ENCODE measurements at places on chromosomes 6 and 20.
A peak's percentile ranks its signal among the peaks of the same experiment; 100 is the strongest.

- DNase-seq: no peak
Observed at GRCh38 chr6:149201068-149201655, 116.3 kb upstream of the TAB2 start.

GRCh38 chr6:17511580-17511979, 88.5 kb upstream of the FAM8A1 start:
- DNase-seq: no peak

GRCh38 chr20:10501402-10501801, 66.3 kb downstream of the SLX4IP start:
- no peak for DNase-seq

DNA sequence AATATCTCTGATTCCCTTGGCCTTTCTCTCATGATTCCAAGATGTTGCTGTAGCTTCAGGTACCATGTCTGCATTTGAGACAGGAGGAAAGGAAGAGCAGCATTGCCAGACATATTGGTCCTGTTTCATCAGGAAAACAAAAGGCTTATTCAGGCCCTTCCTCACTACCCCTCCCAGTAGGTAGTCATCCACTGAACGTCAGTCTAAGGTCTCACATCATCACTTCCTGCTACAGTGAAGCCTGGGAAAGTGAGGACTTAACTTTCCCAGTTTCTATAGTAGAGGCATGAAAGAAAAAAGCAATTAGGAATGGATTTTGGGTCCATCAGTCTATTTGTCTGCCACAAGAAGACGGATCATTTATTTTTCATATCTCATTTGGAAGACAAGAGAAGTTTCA, 85.7 kb upstream of the SOX4 start:
- no peak for DNase-seq

DNA sequence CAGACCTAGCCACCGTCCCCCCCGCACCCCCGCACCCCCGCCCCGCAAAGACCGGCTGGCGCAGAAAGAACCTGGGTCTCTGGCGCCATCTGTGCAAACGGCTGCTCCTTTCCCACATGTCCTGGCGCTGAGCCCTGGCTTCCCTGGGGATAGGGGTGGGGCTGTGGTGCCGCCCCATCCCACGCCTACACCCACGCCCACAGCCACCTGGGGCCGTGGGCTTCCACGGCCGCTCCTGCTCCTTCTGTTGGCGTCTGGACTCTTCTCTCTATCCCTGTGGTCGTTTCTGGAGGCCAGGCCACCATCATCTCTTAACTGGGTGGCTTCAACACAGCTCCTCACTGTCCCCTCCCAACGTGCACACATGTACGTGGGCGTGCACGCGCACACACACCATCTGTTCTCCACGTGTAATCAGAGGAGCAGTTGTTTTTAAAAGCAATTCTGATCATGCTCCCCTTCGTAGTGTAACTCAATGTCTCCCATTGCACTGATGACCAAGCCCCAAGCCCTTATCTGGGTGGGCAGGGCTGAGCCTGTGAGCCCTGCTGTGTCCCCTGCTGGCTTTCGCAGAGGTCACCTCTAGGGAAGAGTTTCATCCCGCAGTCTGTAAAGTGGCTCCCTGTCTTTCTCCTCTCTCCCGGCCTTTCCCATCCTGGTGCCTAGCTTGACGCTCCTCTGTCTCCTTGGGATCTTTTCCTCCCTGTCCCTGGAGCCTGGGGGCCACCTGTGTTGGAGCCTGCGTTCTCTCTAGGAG, 31.9 kb upstream of the FAM83D start:
- DNase-seq: no peak

GRCh38 chr20:19566226-19566945, 191.7 kb upstream of the RIN2 start:
- DNase-seq: no peak

DNA sequence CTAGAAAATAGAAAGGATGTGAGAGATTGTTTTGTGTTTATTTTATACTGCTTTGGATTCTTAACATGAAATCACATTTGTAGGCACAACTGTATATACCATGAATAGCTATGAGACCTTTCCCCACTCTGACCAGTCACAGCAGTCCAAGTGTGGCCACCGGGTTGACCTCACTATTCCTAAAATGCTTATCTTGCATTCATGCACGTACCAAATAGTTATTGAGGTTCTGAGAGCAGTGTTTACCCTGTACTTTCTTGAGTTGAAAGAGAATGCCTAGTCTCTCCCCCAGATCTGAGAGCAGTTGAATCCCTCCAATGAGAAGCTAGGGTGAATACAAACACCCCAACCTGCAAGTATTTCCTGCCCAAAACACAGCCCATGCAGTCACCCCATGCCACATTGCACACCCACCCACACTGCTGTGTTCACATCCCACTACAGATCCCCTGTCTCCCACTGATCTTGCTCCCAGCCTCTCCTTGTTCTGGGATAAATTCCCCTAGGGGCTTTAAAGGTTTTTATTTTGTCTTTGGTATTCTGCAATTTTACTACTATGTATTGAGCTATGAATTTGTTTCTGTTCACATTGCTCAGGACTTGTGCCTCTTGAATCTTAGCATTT, 51.6 kb downstream of the GOPC start:
- no peak for DNase-seq

DNA sequence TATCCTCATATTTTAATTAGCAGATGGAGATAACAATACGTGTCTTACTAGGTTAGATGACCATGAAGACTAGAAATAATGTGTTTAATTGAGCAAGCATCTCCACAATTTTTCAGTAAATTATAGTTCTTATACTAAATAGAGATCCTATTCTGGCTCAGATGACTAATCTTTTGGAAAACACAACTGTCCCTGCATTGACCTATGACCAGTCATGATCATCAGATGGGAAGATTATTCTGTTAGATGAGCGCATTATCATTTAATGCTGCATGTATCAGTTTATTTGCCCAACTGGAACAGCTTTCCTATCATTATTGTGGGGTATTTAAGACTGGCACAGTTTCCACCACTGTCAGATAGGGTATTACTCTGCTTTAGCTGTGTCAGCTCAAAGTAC, 185.5 kb downstream of the MOXD1 start:
- no peak for DNase-seq

DNA sequence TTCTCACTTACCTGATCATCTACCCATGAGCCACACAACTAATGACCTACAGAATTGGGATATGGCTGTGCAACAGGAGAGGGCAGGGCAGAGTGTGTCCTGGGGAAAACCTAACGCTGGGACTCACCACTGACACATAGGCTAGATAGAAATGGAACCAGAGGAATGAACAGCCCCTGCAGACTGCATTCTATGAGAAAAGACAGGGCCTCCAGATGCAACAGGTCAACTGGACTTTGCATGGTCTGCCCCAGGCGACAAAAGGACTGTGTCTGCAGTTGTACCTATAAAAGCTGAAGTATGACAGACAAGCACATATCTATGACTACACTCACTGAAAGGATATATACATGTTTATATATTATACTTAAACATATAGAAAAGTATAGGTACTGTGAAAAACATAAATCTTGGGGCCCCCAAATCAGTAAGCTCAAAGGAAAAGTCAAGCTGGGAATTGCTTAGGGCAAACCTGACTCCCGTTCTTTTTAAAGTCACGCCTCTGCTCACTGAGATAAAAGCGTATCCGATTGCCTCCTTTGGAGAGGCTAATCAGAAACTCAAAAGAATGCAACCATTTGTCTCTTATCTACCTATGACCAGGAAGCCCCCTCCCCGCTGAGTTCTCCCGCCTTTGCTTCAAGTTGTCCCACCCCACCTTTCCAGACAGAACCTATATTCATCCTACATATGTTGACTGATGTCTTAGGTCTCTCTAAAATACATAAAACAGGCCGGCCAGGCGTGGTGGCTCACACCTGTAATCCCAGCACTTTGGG, 68.5 kb downstream of the EPB41L2 start:
- no peak for DNase-seq

GRCh38 chr6:108559097-108559883, 1.4 kb upstream of the FOXO3 start:
- DNase-seq: peak; percentile 67

DNA sequence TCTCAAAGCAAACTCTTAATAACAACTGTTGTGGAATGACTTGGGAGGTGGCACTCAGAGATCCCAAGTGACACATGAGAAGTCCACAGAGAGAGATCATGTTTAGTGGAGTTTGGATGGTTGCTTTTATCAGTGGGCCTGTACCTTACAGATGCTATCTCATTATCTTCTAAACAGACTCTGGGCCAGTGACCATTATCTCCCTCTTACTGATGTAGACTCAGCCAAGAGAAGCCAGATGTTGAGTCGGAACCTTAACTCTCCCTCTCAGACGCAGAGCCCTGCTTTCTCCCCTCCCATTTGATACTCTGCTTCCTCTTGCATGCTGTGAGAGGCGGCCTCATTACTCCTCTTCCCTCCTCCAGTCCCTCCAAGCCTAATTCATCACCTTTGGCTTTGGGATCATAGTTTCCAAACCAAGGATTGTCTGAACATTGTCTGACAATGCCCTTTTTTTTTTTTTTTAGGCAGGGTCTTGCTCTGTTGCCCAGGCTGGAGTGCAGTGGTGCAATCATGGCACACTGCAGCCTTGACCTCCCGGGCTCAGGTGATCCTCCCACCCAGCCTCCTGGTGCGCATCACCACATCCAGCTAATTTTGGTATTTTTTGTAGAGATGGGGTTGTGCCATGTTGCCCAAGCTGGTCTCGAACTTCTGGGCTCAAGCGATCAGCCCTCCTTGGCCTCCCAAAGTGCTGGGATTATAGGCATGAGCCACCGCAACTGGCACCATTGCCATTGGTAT, 4.5 kb upstream of the DDR1 start:
- no peak for DNase-seq

- no peak for DNase-seq
Observed at GRCh38 chr6:30500421-30501355, 11.4 kb downstream of the HLA-E start.

DNA sequence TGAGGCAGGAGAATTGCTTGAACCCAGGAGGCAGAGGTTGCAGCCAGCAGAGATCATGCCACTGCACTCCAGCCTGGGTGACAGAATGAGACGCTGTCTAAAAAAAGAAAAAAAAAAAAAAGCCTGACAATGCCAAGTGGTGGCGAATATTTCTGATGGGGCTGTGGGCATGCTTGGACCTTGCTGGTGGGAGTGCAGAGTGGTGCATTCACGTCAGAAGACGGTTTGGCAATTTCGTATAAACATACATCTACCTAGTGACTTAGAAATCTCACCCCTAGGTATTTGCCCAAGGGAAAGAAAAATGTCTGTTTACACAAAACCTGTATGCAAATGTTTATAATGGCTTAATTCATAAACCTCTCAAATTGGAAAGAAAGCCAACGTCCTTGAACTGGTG, 33.6 kb downstream of the CTCFL start:
- no peak for DNase-seq

DNA sequence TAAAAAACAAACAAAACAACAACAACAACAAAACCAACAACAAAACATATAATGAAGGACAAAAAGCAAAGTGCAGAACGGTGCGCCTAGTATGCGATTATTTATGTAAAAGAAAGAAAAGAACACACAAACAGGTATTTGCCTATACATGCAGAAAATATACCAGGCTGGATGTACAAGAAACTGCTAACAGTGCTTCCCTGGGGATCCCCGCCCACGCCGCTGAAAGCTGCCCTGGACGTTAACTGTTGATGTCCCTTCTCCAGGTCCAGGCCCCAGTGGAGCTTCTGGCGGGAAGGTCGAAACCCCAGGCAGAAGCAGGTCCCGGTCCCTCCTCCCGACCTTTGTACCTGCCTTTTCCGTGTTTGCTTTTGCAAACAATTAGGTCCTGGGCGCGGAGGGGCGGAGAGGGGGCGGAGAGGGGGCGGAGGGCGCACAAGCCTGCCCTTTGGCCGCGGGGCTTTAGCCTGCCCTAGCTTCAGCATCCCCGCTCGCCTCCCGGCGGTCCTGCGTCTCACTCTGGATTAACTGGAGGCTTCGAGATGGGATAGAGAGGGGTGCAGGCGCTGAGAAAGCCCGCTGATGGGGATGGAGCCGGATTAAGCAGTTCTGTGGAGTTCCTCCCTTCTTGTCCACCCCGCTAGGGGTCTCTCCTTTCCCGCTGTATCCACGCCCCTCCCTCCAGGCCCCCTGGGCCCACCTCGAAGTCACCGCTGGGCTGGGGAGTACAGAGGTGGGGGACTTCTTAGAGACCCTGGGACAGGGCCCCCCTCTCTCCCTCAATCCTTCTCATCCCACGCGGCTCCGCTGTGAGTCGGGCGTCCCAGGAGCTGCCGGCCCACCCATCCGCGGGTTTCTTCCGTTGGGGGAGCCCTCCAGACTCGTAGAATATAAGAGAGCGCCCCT, 8.2 kb upstream of the AHCY start:
- DNase-seq: no peak

GRCh38 chr6:7684076-7684475, 41.8 kb upstream of the BMP6 start:
- no peak for DNase-seq

DNA sequence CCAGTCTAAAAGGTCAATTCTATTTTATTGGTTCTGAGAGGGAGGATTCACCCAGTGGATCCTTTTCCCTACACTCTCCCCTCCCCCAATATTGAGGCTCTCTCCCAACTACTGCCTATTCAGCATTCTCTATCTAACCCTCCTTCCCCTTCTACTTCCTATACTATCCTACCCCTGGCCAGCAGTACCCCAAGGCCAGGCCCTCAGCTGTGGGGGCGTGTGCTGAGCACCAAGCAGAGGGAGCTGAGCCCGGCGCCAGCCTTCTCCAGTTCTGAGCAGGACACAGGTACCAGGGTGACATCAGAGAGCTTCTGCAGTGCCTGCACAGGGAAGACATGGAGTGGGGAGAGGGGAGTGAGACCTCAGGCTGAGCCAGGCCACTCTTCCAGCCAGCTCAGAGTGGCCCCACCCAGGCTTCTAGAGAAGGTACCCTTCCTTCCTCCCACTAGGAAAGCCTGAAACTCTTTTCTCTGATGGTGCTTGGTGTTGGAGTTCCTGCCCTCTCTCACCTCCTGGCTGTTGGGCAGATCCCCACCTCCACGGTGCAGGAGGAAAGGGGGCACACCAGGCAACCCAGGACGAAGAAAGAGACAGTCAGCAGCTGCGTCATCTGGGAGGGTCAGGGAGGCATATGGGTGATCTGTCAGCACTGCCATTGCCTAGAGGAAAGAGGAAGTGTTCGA, 1.9 kb downstream of the DDAH2 start:
- no peak for DNase-seq

- no peak for DNase-seq
Observed at GRCh38 chr6:75188221-75188925, 17.5 kb downstream of the COL12A1 start.

DNA sequence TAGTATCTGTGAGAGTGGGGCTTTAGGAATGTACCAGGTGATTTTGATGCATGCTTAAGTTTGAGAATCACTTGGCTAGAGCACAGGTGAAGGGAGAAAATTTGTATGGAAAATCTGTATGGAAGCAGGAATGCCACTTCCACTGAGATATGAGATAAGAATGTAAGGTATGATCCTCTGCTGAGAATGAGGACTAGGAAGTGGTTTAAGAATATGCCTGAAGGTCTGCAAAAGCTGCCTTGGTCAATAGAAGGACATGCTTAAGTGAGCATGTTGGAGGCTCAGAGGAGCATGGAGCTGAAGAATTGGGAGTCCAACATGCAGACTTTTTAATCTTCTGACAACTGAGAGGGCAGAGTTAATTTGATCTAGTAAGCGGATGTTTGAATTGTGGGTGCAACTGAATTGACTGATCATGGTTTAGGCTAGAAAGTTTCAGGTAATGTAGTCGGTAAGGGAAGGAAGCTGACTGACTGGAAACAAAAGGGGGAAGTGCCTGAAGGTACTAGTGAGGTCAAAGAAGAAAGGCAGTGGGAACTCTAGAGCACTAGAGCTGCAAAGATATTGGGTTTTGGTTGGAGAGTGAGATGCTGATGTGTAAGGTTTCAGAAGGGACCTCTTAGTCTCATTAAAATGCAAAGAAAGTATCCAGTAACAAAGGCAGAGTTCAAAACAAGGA, 28.6 kb upstream of the NOTCH4 start:
- DNase-seq: no peak

Data from activated CD4-positive, alpha-beta T cell treated with anti-CD3 and anti-CD28 coated beads, Interleukin-2, amount 50 U/mL, for 24 hours (primary cell).